NCI-H2081 treated with DMSO at 0.1 percent for 48 hours (cell line): ENCODE measurements at places on chromosomes 1 and 21.

DNA sequence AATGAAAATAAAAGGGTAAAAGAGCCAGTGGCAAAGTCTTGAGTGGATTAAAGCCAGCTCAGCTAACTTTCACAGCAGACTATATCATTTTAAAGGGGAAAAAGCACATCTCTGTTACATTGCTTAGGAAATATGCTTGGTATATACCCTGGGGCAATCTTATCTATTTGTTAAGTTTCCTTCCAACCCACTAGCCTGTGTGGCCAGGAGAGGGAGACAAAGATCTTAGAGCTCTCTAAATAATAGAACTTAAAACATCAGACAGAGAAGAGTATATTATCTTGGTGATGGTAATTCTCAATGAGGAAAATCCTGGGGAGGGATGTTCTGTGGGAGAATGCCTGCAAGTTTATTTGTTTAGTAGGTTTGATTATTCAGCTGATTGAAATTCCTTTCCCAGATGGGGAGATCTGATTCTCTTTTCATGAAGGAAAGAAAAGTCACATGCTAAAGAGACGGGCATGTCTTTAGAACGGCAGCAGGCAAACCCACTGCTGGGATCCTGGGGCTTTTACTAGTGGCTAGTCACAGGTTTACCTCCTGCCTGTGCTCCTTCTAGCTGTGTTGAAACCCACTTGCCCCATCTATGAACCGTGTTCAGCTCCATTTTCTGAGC is 3.6 kb downstream of the KCNE2 start:
- peak; percentile 13 for DNase-seq

GRCh38 chr1:198763298-198763714 is 124.5 kb downstream of the PTPRC start:
- DNase-seq: peak; percentile 6

DNA sequence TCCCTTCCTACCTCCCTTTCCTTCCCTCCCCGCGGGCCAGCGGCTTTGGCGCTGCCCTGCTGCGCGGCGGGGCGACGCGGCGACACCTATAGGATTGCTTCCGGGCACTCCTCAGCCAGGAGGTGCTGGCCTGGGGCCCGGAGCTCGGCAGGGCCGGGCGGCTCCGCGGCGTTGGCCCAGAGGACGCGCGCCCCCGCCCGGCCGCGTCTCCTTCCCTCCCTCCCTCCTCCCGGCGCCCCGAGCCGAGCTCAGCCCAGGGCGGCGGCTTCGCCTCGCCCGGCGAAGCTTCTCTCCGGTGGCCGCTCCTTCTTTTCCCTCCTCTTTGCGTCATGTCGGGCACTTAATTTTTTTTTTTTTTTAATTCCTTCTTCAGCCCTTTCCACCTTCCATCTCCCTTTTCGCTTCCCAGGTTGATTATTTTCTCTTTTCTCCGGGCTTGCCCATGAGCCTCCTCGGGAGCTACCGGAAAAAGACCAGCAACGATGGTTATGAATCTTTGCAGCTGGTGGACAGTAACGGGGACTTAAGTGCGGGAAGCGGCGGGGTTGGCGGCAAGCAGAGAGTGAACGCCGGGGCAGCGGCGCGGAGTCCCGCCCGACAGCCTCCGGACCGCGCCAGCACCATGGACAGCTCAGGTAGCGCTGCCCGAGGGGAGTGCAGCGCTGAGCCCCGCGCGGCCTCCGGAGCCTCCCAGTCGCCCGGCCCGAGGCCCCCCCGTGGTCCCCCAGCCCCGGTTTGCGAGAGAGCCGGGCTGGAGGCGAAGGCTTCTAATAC is at the start of gene DNAJC6:
TSS of gene DNAJC6 (plus strand) at position 240 of the 774 bp plus-strand sequence. CDS start at position 443, 203 bp downstream.
- peak; percentile 42 for DNase-seq

- no peak for DNase-seq
Measured at GRCh38 chr1:10177876-10178275, 32.5 kb upstream of the KIF1B start.

DNA sequence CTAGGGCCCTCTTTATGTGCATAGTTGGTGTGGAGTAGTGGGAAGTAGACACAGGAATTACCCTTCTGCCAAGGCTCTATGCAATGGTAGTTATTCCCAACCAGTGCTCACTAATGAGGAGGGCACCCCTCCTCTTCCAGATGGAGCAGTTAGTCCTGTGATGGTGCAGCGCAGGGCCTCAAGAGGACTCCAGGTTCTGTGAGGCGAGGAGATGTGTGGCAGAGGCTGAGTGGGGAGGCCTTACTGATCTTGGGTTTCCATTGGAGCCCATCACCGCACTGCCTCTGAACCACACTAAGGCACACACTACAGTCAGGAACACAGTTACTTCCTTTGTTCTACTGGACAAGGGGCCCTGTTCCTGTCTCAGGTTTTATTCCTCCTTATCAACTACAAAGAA is 122.5 kb upstream of the POU3F1 start:
- no peak for DNase-seq

GRCh38 chr1:55214934-55215193 is 300 bp downstream of the USP24 start:
- DNase-seq: no peak

GRCh38 chr1:19210772-19211549 is 895 bp upstream of the UBR4 start:
- no peak for DNase-seq

- DNase-seq: no peak
Measured at GRCh38 chr1:110059133-110059863, 11.2 kb downstream of the ALX3 start.

DNA sequence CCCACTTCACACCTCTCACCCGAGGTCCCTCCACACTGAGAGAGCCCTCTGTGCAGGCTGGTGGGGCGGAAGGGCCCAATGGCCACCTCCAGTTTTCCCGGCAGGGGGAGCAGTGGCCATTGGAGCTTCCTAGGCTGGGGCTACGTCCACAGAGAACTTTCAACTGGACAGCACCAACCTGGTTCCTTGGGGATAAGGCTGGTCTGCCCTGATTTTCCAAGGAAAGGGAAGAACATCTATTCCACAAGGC is 20.3 kb upstream of the LAPTM5 start:
- DNase-seq: no peak

DNA sequence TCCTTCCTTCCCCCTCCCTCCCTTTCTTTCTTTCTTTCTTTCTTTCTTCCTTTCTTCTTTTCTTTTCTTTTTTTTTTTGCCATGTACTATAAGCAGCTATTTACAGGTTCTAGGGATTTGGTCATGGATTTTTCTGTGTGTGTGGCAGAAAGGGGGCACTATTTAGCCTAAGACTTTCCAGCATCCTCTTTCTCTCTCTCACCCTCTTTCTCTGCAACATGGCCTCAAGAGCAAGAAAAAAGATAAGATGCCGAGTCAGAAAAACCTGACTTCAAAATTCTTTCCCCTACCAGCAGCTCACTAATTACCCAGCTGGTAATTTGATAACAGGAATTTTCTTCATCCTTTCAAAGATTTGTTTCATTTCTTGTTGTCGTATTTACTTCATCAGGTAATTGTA is 458.3 kb upstream of the ADAMTS5 start:
- DNase-seq: no peak

GRCh38 chr1:204041803-204042505 is 31.0 kb upstream of the SOX13 start:
- DNase-seq: no peak

- DNase-seq: peak; percentile 59
Measured at GRCh38 chr1:66446261-66447001, 87.5 kb upstream of the SGIP1 start.

DNA sequence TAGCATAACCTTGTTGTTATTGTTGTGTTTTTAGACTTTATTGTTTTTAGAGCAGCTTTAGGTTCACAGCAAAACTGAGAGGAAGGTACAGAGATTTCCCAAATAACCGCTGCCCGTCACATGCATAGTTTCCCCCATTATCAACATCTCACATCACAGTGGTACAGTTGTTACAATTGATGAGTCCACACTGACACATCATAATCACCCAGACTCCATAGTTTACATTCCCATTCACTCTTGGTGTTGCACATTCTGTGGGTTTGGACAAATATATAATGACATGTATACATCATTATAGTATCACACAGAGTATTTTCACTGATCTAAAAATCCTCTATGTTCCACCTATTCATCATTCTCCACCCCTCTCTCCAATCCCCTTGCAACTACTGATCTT is 25.9 kb upstream of the TOR3A start:
- DNase-seq: no peak

DNA sequence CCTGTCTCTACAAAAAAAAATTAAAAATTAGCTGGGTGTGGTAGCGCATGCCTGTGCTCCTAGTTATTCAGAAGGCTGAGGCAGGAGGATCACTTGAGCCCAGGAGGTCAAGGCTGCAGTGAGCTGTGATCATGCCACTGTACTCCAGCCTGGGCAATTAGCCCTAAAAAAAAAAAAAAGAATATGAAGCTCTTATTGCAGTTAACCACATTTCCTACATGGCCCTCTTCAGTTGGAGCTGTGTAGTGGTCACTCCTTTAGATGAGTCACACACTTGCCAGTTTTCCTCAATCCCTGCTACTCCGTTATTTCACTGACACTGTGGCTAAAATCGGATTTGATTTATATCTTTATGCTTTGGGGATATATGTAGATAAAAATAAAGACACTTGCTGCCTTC is 11.8 kb downstream of the NFYC start:
- DNase-seq: no peak

GRCh38 chr1:53835491-53835890 is 2.6 kb downstream of the NDC1 start:
- DNase-seq: no peak

DNA sequence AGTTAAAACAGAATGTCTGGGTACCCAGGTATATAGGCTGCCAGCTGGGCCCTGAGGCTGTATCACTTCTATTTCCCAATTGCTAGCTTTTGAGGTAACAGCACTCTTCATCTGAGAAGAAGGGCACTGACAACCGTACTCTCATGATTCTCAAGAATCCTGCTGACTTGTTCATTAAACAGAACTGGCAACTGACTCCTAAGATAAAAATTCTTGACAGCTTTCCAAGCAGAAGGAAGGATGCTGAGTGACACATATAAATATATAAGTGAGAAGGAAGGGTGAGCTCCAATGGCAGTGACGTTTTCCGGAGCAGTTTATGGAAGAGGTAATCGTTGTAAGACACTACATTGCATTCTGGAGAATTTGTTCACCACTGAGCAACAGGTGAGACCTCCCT is 48.1 kb upstream of the NRIP1 start:
- DNase-seq: no peak

GRCh38 chr1:117188170-117188815 is 22.4 kb downstream of the VTCN1 start:
- no peak for DNase-seq

- no peak for DNase-seq
Measured at GRCh38 chr21:32844653-32845436, 73.3 kb upstream of the PAXBP1 start.

GRCh38 chr1:21270086-21270689 is 20.1 kb downstream of the ECE1 start:
- no peak for DNase-seq

DNA sequence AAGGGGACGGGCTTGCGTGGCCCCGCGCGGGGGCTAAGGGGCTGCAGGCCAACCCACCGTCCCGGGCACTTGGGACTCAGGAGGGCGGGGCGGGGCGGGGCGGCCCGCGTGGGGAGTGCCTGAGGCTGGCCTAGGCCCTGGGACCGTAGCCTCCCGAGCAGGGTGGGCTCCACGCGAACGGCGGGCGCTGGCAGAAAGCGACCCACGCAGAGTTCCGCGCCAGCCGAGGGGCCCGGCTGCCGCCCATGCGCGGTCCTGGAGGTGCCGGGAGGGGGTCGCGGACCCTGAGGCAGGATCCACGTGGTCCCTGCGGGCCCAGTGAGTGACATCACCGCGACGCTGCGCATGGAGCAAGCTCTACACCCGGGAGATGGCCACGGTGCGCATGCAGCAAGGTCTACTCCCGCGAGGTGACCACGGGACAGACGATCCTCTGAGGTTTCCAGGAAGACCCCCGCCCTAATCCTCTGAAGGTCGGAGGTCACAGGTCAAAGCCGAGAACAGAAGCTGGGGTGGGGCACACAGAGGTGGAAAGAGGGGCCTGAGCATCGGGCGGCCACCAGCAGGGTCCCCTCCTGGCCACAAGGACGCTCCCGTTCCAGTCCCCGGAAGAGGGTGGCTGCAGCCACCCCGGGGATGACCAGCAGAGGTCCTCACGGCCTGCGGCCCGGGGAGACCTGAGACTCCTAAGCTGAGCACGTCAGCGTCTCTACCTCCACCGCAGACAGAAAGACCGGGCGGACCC is 13.5 kb upstream of the SLC19A1 start:
- no peak for DNase-seq

- DNase-seq: no peak
Measured at GRCh38 chr1:54663725-54664124, 22.1 kb downstream of the MROH7 start.

- no peak for DNase-seq
Measured at GRCh38 chr1:65495137-65495536, 74.7 kb downstream of the LEPR start.

GRCh38 chr1:27804791-27805190 is 25.8 kb upstream of the PPP1R8 start:
- no peak for DNase-seq

GRCh38 chr1:78831731-78832360 is 174.7 kb downstream of the ADGRL4 start:
- no peak for DNase-seq

DNA sequence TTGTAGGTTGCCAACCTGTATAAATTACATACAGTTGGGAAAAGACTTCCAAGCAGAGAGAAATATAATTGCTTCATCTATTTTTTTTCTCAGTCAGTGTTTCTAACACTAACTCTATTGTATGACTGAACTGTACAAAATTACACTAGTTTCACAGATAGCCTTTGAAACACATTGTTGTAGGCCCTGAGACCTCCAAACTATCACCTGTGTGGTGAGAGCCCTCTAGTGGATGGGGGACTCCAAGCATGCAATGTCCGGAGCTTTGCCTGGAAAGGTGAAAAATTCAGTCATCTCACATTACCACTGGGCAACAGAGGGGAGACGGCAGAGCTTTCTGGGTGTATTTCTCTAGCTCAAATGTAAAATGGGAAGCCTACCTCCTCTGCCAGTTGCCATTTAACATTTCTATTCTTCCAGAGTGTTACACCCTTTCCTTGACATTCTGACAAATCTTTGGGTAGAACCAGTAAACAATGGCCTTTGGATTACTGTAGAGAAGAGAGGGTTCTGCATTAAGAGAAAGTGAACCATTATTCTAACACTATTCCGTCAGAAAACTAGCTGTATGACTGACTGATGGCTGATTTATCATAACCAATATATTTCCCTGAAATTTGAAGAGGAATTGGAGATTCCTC is 212.2 kb downstream of the LYPLAL1 start:
- DNase-seq: peak; percentile 59

GRCh38 chr1:36124404-36125128 is 456 bp downstream of the COL8A2 start:
- DNase-seq: no peak
